ENCODE measurements at places on chromosomes 3 and 15.

- DNase-seq = no peak
These were observed 4.1 kb downstream of the PBRM1 start for GRCh38 chr3:52681596-52681995.

- DNase-seq = no peak
These were observed 270.4 kb downstream of the ZBBX start for GRCh38 chr3:167109746-167110145.

DNA sequence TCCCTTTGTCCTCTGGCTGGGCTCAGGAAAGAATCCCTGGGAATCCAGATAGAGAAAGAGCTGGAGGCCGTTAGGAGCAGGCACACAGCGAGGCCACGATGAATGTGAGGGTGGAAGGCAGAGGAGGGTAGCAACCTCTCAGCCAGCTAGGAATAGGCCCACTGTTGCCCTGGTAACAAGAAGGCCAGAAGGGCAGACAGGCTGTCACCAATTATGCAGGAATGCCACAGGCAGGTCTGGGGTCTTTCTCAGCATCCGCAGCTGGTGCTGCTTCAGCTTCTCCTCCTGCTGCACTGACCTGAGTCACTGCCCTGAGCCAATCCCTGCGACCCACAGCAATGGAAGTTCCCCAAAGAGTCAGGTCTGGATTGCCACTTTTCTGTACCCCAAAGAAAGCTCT is 62.8 kb upstream of the C3orf80 start:
- DNase-seq = no peak

GRCh38 chr3:73618461-73618860 is 6.3 kb downstream of the PDZRN3 start:
- no peak for DNase-seq

GRCh38 chr3:58429657-58430056 is 4.0 kb downstream of the PDHB start:
- DNase-seq = no peak

- DNase-seq = no peak
These were observed 279.2 kb upstream of the KCNH8 start for GRCh38 chr3:18868911-18869689.

DNA sequence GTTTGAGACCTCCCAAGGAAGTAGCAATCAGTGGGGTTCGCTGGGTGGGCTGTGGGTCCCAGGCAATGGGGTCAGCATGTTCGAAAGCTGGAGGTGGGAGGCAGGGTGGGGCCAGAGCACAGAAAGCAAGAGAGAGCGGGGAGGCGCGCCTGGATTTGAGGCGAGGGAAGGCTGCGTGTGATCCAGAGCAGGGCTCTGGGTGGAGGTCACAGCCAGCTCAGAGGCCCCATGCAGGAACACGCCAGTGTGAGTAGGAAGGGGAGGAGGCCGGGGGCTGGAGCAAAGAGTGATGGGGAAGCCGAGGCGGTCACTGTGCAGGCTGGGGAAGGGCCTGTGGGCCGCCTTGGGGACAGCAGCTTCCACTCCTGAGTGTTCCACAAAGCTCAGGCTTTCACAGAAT is 8.8 kb downstream of the DNAJB8 start:
- no peak for DNase-seq

- no peak for DNase-seq
These were observed 81.1 kb downstream of the SLTM start for GRCh38 chr15:58852347-58852746.

GRCh38 chr3:188798556-188799145 is 373.1 kb upstream of the TPRG1 start:
- no peak for DNase-seq

DNA sequence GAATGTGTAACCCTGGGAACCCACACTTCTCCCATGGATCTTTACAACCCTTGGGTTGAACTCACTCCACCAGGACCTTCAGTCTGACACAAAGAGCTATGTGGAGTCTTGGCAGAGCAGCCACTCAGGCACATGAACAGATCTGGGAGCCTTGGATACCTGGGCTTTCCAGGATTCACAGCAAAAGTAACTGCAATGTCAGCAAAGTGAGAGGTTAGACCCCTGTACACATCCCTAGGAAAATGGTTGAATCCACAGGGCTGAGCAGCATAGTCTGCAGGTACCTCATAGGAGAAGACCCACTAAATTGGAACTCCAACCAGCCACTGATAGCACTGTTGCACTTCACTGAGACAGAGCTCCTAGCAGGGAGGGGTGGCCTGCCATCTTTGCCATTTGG is 59.6 kb downstream of the ILDR1 start:
- DNase-seq = no peak

GRCh38 chr15:40764629-40765103 is 798 bp downstream of the GCHFR start:
- DNase-seq = no peak

DNA sequence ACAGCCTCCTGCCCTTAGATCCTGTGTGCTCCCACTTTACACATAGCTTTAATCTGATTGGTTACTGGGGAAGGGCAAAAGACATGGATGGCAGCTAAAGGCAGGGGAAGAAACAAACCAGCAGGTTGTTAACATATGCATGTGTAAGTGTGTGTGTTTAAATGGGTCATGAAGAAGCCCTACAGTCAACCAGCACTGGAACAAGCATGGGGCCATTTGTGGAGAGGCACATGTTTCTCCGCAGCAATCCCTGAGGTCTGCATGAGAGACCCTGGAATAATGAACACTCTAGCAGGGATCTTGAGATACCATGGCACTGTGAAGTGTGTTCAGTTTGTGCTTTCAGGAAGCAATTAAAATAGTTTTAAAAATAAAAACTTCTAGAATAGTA is 6.0 kb downstream of the KLF13 start:
- no peak for DNase-seq

DNA sequence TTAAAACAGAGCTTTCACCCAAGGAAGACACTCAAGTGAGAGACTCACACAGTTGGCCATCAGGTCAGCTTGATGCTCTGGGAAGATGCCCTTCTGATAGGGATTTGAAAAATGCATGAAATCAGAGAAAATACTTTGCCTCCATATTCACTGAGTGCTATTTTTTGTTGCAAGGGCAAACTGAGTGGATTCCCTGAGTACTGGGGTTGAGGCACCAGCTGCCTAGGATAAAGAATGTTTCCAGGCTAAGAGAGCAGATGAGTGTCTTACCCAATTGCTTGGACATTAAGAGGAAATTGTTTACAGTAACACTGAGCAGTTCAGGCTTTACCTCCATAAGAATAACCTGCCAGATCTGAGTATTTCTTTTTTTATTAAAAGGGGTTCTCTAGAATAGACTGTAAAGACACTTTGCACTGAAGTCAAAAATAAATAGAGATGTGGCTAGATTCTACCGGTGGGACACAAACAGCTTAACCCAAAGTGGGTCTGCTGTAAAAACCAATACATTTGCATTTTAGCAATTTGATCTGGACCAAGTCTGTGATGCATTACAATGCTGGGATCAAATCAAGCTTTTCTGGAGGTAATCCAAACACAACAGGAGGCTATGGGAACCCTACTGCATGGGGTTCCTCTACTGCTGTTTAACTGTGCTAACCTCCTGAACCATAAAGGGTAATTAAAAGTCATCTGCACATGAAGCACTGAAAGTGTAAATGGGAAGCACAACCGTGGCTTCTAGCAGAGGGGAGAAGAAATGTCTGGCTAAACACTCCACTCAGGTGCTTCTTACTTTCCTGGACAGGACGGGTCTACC is 238.8 kb upstream of the WNT5A start:
- no peak for DNase-seq

- DNase-seq = no peak
These were observed 1328.9 kb downstream of the ROBO2 start for GRCh38 chr3:78368636-78369345.

- no peak for DNase-seq
These were observed 10.6 kb downstream of the CMC1 start for GRCh38 chr3:28252001-28252431.

- DNase-seq = peak; percentile 50
These were observed 386 bp downstream of the SQOR start for GRCh38 chr15:45635191-45635638.

DNA sequence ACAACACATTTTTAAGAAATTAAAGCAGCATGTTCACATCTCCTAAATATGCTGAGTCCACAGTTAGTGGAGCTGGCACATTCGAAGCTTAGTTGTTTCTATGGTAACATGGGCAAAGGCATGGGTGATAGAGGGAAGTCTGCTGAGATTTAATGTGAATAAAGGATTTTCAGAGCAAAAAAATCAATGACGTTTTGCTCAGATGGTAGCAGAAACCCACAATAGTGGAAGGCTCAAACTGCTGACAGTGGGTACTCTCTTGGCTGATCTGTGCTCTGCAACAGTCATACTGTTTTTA is 795.1 kb upstream of the ARPP21 start:
- no peak for DNase-seq

GRCh38 chr3:2099028-2099671 is 484 bp downstream of the CNTN4 start:
- DNase-seq = no peak

GRCh38 chr3:114887806-114888205 is 259.3 kb downstream of the ZBTB20 start:
- DNase-seq = no peak

- no peak for DNase-seq
These were observed 273.1 kb downstream of the FOXP1 start for GRCh38 chr3:71310359-71310979.

- no peak for DNase-seq
These were observed 34.3 kb downstream of the FRMD5 start for GRCh38 chr15:44160796-44161195.

- DNase-seq = no peak
These were observed 287.0 kb downstream of the FAM43A start for GRCh38 chr3:194972641-194973040.

- DNase-seq = no peak
These were observed 76.4 kb upstream of the TNFAIP8L3 start for GRCh38 chr15:51170882-51171633.

DNA sequence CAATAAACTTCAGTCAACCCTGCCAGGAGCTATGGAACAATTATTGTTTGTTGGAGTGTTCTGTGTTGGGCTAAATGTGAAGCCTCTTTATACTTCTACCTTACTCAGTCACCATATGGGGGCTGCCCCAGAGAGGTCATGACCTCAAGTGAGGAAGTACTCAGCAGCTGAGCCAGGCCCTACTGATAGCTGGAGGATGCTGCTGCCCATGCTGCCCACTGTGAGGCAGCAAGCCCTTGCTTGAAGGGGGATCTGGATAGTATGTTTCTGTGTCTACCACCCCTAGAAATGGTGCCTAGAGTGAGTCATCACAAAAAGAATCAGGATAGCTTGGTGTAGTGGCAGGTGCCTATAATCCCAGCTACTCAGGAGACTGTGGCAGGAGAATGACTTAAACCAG is 4.5 kb upstream of the RPL24 start:
- no peak for DNase-seq

DNA sequence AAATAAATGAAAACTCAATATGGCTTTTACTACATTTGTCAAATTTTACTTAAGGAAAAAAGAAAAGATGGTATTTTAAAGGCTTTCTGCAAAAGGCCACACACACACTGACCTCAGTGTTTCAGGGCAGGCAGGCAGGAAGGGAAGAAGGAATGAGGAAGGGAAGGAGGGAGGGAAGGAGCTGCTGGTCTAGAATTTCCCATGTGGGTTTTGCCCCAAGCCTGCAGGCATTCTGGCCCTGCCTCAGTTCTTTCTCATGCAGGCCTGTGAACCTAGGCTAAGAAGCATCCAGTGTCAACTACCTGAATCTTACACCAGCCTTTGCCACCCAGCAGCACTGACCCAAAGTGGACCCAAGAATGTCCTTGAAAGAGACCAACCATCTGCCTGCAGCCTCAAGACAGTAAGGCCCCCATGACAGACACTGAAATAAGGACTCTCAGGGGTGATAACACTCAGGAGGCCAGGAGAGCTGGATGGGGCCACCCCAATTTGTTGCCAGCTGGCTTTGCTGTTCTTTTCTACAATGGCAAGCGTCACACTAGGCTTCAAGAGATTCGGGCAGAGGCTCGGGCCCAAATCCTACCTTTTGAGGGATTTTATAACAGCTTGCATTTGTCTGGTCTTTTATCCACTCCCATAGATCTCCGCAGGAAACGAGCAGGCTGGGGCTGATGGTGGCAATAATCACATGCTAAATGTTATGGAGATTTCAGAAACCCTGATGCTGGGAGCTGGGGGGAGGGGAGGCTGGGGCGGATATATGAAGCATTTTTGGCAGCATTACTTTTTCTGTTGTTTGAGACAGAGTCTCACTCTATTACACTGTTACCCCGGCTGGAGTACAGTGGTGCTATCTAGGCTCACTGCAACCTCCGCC is 51.4 kb downstream of the XXYLT1 start:
- no peak for DNase-seq
